ENCODE measurements at places on chromosomes 1 and 21. TPM values are rescaled to one million over a fixed set of nuclear protein-coding genes. Genes with fewer than 3 reads are reported as not detected.

GRCh38 chr1:238107322-238107721 lies 216.6 kb upstream of the ZP4 start:
- ATAC-seq, result no peak

- ATAC-seq, result no peak
Measured at GRCh38 chr1:27789540-27790041, 16.6 kb downstream of the STX12 start.

GRCh38 chr1:36224537-36225282 lies 467 bp downstream of the THRAP3 start:
- peak; percentile 70 for ATAC-seq

DNA sequence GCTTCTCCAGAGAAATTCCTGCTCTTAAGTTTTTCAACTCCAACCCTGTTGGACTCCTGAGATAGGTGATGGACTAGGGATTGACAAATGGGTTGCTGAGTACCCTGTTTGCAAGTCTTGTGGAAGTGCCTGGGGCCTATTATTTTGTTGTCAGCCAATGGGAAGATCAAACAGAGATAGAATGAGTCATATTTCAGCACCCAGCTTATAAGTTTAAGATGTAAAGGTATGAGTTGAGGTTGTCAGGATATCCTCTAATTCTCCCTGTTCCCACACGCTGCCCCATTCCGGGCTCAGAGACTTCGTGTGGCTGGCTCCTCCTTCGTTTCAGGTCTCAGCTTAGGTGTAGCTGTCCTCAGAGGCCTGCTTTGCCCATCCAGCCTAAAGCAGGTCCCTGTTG lies 91.8 kb downstream of the CENPF start:
- no peak for ATAC-seq

Gene TMEM52
- total RNA-seq, result 1.8 TPM

DNA sequence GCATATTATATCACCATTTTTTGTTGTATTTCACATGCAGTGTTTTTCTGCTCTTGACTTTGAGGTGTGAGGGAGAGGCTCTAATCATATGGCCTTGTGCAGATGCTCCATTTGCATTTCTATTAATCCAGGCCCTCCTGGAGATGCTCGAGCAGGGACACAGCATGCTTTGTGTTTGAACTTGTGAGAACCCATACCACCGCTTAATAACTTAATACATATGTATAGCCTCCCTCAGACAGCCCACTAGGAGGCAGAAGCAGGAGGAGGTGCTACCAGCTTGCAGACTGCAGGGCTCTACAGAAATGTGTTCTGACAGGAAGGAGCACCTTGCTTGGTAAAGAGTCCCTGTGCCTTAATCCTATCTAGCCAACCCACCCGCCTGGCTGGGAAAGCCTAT lies 155.2 kb downstream of the BARHL2 start:
- ATAC-seq, result no peak

Gene NMNAT2
- not detected for total RNA-seq

- no peak for ATAC-seq
Measured at GRCh38 chr1:201742955-201743805, 85.8 kb upstream of the IPO9 start.

DNA sequence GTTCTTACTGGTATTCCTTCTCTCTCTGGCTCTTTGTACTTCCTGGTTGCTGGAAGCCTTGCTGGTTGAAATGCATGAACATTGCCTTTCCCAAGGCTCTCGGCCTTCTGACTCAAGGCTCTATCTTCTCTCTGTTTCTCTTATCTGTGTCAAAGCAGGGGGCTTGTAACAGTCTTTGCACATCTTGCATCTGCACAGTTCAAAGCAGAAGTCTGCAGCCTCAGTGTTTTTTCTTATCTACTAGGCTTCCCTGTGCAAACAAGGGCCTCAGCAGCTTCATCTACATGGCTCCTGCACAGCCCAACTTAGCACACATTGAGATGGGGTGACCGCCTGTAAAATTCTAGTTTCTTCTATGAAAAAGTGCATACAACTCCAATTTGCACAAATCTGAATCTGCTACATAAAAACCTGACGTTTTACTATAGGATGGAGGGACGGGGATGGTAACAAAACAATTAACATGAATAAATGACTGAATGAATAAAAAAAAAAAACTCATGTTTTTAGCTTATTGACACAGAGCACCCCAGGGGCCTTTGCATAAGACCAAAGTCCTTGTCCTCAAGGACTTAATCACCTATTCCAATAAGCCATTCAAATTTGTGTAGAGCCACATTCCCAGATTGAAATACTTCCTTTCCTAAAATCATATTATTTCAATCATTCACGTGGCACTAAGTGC lies 458.3 kb downstream of the LMO4 start:
- ATAC-seq, result no peak

GRCh38 chr1:180211860-180212229 lies 18.2 kb upstream of the LHX4 start:
- no peak for ATAC-seq

Gene RIPPLY3
- total RNA-seq, result 0.48 TPM

DNA sequence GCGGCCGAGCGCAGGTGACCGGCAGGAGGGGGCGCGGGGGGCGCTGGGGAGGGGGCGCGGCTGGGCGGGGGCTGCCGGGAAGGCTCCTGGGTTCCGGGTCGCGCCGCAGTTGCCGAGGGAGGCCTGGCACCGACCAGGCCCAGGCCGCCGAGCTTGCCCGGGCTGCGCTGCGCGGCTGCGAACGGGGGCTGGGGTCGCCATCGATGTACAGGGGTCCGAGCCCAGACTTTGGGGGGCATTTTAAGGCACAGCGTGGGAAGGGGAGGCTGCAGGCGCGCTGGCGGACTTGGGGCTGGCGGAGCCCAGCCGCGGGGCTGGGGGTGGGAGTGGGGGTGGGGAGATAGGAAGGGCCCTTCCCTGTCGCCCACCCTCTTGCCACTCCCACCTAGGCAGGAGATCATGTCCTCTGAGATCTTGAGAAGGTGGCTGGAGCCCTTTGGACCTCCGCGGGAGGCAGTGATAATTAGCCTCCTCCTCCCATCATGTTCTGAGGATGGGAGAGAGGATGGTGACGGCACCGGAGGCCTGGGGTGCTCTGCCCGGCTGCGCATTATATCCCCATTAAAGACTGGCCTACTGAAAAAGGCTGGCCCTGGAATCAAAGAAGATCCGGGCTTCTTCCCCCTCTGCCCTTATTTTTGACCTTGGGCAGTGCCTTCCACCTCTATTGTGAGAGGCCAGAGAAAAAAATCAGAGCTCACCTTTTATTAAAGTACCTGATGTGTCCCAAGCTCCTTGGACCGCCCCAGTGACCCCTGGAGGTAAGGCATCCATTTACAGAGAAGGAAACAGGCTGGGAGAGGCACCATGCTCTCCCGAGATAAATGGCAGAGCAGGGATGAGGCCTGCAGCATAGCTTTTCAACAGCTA lies 497 bp downstream of the FBXO44 start:
- peak; percentile 42 for ATAC-seq

GRCh38 chr1:118984722-118985639 lies 3.2 kb downstream of the TBX15 start:
- no peak for ATAC-seq

Gene CSF3R
- total RNA-seq, result 0.90 TPM

Gene MTARC1
- not detected for total RNA-seq

- ATAC-seq, result peak; percentile 75
Measured at GRCh38 chr1:202228484-202229122, 35.0 kb downstream of the LGR6 start.

DNA sequence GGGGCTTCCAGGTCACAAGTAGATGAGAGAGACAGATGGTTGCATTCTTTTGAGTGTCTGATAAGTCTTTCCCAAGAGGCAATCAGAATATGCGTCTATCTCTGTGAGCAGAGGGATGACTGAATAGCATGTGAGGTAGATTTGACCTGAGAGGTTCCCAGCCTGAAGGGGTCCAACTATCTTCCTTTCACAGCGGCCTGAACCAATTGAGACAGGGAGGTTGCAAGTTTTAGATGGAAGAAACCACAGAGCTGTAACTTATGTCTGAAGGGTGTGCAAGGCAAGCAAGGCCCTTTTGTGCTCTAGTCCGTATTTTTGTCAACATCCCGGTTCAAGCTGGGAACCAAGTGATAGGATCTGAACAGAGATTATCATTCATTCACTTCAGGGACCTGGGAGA lies 9.9 kb upstream of the RNF187 start:
- ATAC-seq, result no peak

DNA sequence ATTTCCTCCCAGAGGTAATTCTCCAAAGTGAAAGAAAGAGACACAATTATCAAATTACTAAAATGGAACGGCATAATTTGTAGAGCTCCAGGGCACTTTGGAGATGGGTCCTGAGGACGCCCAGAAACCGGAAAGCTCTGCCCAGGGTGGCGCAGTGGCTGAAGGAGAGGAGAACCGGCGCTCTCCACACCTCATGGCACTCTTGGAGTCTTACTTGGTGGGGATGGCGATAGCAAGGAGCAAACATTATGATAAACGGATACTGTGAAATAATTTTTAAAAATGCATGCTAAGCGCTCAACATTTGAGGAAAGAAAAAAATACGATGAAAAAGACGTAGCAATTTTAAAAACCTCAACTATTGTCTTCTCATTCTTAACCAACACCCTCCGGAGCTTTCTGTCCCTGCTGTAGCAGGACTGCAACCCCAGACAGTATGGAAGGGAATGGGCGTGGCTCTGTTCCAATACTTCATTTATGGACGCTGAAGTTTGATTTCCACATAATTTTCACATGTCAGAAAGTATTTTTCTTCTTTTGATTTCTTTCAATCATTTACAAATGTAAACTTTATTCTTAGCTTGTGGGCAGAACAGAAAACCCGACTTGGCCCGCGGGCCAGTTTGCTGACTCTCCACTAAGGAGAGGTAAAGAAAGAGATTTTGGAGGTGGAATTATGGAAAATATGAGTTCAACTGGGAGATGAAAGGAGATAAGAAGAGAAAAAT lies 1.1 kb downstream of the S100A11 start:
- no peak for ATAC-seq

Gene TBX15
- not detected for total RNA-seq

GRCh38 chr1:201531551-201532425 lies 7.1 kb upstream of the NAV1 start:
- ATAC-seq, result no peak

GRCh38 chr1:161071886-161072371 lies 2.2 kb upstream of the ARHGAP30 start:
- no peak for ATAC-seq

DNA sequence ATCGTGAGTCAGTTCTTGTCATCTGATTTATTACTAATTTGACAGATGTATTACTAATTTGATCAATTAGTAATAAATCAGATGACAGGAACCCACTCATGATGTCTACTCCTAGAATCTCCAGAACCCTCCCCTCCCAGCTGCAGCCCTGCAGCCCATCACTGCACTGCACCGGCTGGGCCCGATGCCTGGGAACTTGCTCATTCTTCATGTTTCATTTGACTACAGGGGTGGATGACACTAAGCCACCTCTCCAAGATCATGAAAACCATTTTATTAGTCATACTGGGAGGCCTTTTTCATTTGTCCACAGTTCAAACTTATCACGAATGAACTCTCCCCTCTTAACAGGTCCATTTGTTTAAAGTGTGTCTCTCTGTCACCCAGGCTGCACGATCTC lies 41.0 kb downstream of the KCNH1 start:
- ATAC-seq, result no peak

Gene ATP5IF1
- total RNA-seq, result 121 TPM

DNA sequence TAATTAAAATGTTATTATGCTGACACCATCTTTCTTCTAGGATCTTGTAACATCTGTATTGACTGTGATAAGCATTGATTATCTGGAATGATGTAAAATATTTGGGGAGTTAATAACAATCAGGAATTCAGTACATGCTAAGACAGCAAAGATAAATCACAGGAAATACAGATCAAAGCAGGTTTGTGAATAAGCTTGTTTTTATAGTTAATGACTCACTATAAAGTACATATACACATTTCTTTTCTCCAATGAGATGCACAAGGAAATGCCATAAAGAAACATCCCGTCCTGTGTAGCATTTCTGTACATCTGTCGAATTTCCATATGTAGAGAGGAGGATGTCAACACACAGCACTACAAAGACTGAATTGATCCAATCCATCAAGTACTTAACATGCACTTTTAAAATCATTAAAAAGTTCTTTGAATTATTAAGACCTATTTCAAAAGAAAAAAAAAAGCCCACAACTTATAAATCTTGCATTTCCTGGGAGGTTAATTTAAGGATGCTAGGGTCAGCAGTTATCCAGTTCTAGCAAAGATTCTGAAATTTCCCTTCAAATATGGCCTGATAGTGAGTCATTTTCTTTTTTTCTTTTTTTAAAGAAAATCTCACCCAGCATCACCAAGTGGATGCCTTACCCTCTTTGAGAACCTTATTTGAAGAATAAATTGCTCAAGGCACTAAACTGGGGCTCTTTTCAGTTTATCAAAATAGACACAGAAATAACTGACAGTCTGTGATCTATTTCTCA lies 243.2 kb upstream of the NR5A2 start:
- ATAC-seq, result no peak

DNA sequence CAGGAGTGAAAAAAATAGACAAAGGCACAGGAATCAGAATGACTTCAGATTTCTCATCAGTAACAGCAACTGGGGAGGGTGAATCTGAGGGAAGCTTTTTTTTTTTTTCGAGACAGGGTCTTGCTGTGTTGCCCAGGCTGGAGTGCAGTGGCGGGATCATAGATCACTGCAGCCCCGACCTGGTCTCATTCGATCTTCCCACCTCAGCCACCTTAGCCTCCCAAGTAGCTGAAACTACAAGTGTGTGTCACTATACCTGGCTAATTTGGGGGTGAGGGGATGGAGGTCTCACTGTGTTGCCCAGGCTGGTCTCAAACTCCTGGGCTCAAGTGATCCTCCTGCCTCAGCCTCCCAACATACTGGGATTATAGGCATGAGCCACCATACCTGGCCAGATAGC lies 10.7 kb downstream of the ARMH1 start:
- no peak for ATAC-seq

DNA sequence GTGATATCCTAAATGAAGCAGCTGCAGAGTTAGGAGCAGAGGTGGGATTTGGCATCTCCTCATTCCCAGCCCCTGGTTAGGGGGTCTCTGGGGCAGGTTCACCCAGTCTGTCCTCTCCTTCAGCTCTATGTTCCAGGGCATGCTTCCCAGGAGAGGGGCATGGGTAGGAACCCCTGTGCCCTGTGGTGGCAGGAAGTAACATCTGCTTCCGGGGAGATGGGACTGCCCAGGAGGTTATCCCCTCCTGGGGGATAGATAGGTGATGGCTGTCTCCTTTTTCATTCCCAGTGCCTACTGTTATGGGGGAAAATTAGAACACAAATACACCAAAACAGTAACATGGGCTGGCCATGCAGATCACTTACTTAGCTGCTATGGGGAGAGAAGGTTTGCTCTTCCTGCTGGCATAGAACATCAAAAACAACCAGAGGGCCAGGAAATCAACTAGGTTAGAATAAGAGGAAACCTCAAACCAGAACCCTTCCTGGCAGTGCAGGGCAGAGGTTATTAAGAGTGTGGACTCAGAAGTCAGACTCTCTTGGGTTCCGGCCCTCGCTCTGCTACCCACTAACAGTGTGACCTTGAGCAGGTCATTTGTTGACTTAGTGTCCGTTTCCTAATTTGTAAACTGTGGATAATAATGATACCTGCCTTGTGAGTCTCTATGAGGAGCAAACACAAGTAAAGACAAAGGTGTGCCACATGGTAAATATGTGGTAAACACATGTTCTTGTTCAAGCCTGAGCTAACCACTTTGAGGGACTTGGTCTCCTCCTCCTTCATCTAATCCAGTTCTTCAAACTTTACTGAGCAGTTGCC lies 157.8 kb upstream of the JUN start:
- peak; percentile 64 for ATAC-seq

All from activated T-helper 17 cell treated with anti-CD3 and anti-CD28 coated beads, Interleukin-2, amount 50 U/mL, for 72 hours (primary cell).